Activated CD4-positive, alpha-beta T cell treated with anti-CD3 and anti-CD28 coated beads, Interleukin-2, Interleukin-4, amounts not matched to agents 100 ng/mL and 50 ng/mL, durations not matched to agents 16 hours and 8 hours (primary cell): ENCODE measurements at places on chromosomes 7 and 10.
A peak's percentile ranks its signal among the peaks of the same experiment; 100 is the strongest.

- DNase-seq: no peak
Observed at GRCh38 chr10:79049931-79050895, 18.6 kb upstream of the ZMIZ1 start.

- no peak for DNase-seq
Observed at GRCh38 chr10:84743483-84743882, 415.1 kb downstream of the CCSER2 start.

- DNase-seq: no peak
Observed at GRCh38 chr7:70432567-70433001, 699.4 kb upstream of the GALNT17 start.

- no peak for DNase-seq
Observed at GRCh38 chr10:86301971-86302370, 64.6 kb downstream of the GRID1 start.

- peak; percentile 13 for DNase-seq
Observed at GRCh38 chr10:92265687-92266258, 25.1 kb downstream of the CPEB3 start.

DNA sequence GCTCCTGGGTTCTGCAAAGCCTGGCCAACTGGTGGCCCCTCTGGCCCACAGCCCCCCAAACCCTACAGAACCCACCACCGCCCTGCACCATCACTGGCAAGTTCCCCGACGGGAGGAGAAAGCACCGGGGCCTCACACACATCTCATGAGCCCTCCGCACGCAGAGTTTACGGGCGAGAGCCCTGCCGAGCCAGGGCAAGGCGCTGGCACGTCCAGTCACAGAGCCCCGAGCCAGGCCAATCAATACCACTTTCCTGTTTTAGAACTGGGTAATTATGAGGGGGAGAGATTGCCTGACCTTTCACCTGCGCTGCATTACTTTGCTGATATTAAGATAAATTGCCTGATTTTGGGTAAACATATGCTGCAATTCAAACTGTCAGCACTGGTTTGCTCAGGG is 113.3 kb downstream of the EBF3 start:
- DNase-seq: no peak

- DNase-seq: no peak
Observed at GRCh38 chr10:26318672-26319071, 102.1 kb downstream of the GAD2 start.

DNA sequence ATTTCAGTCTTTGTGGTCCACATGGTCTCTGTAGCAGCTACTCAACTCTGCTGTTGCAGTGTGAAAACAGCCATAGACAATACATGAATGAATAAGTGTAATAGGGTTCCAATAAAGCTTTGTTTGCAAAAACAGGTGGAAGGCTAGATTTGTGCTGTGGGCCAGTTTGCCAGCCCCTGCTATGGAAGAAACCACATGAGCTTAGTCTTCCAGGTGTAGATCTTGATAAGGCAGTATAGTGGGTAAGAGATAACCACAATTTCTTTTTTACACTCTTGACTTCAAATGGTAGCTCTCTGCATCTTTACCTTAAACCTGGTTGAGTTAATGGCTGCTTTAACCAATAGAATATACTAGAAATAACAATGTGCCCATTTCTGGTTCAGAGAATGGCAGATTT is 135.0 kb upstream of the PALS2 start:
- DNase-seq: peak; percentile 3

DNA sequence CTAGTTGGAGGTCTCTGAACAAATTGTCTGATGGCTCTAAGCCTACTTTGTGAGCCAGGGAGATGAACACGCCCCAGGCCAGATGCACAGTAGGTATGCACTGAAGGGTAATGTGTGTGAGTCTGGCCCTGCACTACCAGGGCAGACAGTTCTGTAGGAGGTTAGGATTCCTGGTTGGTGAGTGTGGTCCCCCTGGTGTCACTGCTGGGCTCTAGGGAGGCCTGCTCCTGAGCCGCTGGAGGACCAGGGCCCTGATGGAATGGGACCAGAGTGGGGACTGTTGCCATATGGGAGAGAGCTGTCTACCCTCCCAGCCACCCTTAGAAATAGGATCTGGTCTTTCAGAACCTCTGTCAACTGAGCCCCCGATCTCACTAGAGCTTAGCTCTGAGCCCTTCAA is 42.0 kb downstream of the CDH23 start:
- DNase-seq: no peak

DNA sequence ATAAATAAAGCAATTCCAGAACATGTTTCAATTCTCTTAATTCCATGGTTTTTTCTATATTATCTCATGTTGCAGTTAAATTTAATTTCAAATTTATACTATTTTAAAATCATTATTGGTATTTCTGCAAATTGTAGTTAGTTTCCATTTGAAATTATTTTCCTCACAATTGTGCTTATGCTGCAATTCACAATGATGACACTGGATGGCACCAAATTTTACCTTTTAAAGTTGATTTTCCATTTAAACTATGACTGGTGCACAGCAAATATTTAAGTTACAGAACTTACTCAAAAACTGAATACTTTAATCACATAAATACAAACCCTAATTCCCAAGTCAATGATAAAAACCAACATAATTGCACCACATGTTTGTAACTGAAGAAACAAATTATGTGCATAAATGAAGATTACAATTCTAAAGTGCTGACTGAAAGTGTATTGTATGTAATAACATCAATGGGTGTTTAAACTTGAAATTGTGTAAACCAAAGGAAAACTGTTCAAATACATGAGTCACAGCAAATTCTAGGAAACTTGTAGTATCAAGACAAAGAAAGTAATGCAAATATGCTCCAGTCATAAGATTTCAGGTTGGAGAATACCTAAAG is 75.3 kb upstream of the AASS start:
- DNase-seq: peak; percentile 9

GRCh38 chr7:82163586-82163985 is 280.0 kb downstream of the CACNA2D1 start:
- no peak for DNase-seq

DNA sequence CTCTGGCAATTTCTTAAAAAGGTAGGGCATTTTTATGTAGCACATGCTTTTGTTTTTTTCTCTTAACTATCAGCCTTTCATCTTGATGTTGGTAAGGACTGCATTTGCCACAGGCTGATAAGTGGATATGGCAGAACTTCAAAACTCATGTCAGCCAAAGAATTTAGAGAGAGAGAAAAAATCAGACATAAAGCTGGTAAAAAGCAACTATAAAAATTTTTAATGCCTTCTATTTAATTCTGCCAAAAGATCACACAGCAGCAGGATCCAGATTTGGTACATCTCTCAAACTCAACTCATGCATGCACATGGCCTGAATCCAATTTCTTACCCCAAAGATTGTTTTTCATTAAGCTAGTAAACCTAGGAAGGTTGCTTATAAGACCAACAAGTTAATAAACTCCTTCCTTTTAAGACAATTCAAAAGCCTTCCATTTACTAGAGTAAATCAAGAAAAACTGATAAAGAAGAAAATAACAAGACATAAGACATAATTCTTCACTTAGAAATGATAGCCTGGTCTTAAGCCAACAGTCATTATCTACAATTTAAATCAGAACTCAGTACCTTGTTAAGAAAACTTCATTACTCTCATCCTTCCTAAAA is 69.3 kb downstream of the GLI3 start:
- DNase-seq: no peak

GRCh38 chr7:14759785-14760184 is 142.8 kb downstream of the DGKB start:
- no peak for DNase-seq

- DNase-seq: no peak
Observed at GRCh38 chr7:25009257-25009656, 29.3 kb upstream of the OSBPL3 start.

DNA sequence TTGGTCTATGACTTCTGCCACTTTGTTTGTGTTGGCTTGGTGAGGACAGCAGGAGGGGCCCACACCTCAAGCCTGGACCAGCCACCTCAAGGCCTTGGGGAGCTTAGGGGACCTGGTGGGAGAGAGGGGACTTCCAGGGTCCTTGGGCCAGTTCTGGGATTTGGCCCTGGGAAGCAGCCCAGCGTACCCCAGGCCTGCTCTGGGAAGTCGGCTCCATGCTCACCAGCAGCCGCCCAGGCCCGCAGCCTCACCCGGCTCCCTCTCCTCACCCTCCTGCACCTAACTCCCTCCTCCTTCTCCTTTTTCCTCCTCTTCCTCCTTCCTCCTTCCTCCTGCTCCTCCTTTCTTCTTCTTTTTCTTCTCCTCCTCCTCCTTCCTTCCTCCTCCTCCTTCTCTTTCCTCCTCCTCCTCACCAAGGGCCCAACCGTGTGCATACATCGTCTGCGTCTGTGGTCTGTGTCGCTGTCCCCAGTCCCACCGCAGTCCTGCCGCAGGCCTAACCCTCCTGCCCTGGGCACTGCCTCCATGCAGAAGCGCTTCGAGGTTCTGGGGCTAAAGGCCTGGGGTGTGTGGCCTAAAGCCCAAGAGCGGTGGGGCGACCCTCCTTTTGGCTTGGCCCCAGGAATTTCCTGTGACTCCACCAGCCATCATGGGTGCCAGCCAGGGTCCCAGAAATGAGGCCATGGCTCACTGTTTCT is 5.3 kb downstream of the EN2 start:
- no peak for DNase-seq

GRCh38 chr7:68411742-68412141 is 1186.5 kb upstream of the AUTS2 start:
- DNase-seq: no peak

DNA sequence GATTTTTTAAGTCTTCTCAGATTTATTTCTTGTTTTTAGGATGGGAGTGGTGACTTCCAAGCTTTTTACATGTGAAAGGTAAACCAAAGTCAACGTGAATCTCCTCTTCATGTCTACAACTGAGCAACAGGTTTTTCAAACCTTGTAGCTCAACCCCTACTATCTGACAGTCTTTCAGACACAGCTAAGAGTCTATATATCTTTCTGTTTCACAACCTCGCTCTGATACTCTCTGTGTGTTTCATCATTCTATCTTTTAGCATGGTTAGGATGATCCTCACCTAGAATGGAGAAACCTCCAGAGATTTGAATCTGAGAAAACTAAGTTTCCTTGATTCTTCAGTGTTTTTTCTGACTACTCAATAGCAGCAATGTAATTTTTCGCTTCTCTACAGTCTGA is 96.1 kb downstream of the EPDR1 start:
- no peak for DNase-seq

GRCh38 chr7:121029302-121029701 is 40.8 kb downstream of the CPED1 start:
- no peak for DNase-seq

DNA sequence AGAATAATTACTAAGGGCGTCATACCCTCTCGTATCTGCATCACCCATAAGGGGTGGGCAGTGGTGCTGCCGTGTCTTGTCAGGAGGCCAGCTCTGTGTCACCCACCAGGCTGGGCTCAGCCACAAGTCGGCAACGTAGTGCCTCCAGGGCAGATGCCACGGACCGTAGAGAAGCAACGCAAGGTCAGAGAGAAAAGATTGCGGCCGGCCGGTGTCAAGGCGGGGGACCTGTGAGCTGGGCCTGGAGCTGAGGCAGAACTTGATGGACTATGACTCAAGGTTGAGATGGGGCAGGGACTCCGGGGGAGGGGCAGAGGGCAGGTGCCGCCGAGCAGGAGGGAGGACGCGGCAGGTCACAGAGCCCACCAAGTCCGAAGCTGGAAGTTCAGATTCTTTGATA is 29.5 kb downstream of the FOXK1 start:
- no peak for DNase-seq

- peak; percentile 78 for DNase-seq
Observed at GRCh38 chr7:42869131-42870020, 42.5 kb downstream of the C7orf25 start.

DNA sequence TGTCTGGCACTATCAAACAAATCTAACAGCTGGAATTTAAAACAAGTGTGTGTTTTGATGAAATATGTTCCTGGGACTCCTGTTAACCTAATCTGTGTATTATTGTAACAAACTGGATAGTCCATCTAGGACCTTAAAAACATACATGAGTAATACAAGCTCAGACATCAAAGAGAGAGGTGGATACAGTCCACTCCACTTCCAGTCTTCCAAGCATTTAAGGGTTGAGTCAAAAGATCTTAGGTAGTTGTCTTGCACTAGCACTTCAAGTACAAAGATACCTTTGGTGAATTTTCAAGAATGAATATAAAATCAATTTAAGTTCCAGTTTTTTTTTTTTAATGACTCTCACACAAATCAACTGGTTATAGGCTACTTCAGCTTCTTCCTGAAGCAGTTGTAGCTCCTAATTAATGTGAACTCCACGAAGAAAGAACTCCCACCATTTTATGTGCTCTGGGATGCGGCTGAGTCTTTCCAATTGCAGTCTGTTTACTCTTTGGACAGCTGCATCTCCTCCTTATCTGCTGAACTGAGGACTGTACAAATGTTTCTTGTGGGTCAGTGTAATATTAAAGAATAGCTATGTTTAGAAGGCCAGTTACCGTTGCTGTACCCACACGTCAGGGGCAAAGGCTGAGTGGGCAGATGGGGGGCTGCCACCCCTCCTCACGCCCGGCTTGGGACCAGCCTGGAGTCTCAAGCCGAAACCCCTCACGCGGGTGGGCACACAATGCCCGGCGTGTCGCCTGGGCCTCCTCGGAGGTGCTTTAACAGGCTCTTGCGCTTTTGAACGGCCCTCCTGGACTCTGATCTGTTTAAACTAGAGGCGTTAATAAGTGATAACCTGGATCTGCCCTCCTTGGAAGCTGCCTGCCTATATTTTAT is 2.9 kb upstream of the IGF2BP3 start:
- no peak for DNase-seq

DNA sequence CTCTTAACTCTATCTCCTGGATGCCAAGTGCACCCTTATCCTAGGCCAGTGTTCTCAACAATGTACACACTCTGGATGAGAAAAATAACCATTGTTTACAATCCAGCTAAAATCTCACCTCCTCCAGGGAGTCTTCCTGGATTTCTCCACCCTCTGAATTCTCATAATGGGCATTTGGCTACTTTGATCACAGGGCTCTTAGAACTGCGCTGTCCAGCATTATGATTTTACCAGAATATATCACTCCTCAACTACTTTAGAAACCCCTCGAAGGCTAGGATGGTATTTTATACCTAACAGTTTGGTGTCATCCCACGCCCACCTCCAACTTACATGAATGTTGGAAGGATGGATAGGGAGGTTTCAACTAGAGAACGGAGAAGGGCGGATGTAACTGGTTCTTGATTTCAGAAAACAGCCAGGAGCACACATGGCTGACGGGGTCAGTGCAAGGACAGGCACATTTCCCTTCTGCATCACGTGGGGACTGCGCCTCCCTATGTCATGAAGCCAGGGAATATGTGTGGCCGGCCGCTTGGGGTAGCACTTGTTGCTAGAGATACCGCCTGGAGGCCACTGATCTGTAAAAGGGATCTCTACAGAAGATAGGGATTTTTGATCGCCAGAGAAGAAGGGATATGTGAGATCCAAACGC is 1.2 kb upstream of the ATP6V0E2 start:
- DNase-seq: peak; percentile 46

DNA sequence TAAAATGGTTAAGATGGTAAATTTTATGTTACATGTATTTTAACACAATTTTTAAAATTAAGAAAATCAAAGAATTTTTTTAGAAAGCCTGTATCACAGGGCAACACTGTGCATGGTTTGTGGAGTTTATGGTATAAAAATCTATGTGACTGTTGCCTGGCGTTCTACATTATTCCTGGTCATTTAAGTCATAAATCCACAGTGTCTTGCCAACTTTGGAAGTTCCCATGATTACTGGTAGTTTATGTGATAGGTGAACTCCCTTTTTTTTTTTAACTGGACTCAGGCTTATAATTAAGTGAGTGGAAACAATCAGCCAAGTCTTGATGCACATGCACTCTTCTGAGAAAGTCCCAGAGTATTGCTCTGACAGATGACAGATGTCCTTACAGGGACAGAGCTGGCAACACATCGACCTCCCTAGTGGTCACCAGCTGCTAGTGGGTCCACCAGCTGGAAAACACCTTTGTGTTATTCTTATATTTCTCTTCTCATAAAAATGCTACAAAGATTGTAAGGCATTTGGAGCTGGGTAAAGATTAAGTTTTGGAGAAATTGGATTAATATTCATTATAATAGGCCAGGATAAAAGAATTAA is 8.8 kb upstream of the STN1 start:
- no peak for DNase-seq
